ENCODE measurements at places on chromosomes 3 and 15. TPM values are rescaled to one million over a fixed set of nuclear protein-coding genes. Genes with fewer than 3 reads are reported as not detected.

Gene CFAP92
- not detected for total RNA-seq

Gene SLC12A8
- 2.7 TPM for total RNA-seq

Gene EPHA3
- 1.7 TPM for total RNA-seq

Gene TARS3
- 8.8 TPM for total RNA-seq

Gene ENTPD3
- not detected for total RNA-seq

Gene AGBL1
- total RNA-seq, result not detected

Gene CCNB2
- total RNA-seq, result 33.4 TPM

Gene CTNNB1
- 1,415 TPM for total RNA-seq

Gene TGM4
- total RNA-seq, result 0.09 TPM

Gene FILIP1L
- total RNA-seq, result 47.9 TPM

Gene PLA2G4E
- not detected for total RNA-seq

Gene C3orf49
- not detected for total RNA-seq

Gene RTP3
- total RNA-seq, result not detected

Gene ZNF639
- total RNA-seq, result 33.7 TPM

Gene CHAC1
- 2.7 TPM for total RNA-seq

Gene INO80
- total RNA-seq, result 29.2 TPM

Gene ARPIN
- 8.4 TPM for total RNA-seq

Gene TRIM42
- not detected for total RNA-seq

Gene CAND2
- 1.1 TPM for total RNA-seq

Gene FBXO40
- total RNA-seq, result not detected

Gene PCOLCE2
- 13.6 TPM for total RNA-seq

Gene KLHL6
- total RNA-seq, result 5.9 TPM

Gene ZNF502
- 3.4 TPM for total RNA-seq

Gene MCF2L2
- total RNA-seq, result 0.38 TPM

Gene ATP8B4
- under 0.01 TPM for total RNA-seq

Gene CLDN1
- 0.47 TPM for total RNA-seq
